ENCODE measurements at places on chromosomes 13 and 19.

DNA sequence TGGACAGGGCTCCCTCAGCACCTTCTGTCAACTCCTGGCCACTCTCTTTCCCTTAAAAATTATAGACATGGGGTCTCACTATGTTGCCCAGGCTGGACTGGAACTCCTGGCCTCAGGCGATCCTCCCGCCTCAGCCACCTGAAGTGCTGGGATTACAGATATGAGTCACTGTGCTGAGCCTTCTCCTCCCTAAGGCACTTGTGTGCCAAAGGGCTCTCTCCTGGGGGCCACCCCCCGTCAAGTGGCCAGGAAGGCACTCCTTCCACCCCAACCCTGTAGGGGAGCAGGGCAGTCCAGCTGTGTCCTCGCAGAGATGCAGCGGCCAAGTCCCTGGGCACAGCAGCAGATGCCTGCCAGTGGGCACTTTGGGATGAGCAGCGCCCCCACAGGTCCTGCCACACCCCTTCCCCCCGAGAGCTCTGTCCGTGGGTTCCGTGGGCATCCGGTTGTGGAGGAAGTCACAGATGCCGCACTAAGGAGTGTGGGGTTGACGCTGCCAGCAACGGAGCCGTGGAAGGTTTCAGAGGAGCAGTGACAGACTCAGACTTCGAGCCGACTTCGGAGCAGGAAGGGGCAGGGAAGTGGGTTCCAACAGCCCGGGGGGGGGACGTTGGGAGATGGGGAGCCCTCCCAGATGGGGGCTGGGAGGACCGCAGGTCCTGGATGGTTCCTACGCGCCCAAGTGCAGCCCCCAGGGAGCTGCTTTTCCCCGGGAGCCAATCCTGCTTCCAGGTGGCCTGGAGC, 3.3 kb upstream of the UQCR11 start:
- no peak for DNase-seq

DNA sequence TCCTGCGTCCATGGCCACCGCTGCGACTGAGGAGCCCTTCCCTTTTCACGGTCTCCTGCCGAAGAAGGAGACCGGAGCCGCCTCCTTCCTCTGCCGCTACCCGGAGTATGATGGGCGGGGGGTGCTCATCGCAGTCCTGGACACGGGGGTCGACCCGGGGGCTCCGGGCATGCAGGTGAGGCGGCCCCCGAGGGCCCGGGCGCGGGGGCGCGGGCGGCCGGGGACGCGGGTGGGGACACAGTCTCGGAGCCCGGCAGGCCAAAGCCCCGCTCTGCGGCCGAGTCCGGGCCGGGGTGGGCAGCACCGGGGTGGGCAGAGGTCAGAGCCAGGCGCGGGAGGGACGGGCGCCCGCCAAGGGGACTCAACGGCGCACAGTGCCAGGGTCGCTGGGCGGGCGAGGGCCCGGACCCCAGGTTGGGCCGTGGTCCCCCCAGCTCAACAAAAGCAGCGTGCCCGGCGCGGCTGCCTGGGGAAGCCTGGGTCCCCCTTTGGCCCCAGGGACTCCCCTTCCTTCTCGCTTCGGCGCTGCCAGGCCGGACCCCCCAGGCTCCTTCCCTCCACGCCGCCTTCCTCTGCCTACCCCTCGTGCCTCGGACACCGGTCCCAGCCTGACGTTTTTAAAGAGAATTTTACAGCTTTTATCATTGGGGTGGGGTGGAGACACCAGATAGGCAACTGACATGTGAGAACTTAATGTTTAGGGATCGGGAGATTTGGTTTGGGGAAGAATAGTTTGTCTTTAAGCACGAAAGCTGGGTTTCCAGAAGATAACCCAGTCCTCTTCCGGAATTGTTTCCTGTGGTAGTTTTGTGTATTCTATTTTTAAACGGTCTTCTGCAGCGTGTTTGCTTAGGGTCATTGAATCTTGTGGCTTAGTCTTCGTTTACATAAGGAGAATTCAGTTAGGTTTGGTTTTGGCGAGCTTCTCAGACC, 509 bp downstream of the TPP2 start:
- DNase-seq, result peak; percentile 43

DNA sequence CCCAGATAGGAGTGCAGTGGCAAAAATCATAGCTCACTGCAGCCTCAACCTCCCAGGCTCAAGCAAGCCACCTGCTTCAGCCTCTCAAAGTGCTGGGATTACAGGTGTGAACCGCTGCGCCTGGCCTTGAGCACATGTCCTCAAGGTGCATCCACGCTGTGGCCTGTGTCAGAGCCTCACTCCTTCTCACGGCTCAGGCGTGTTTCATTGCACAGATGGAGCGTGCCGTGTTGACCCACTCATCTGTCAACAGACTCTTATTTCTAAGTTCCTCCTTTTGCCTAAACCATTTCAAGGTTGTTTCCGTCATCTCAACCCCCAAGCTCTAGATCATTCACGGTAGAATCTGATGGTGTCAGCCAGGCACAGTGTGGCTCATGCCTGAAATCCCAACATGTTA, 28.2 kb downstream of the ATP8B3 start:
- no peak for DNase-seq

- no peak for DNase-seq
Measured at GRCh38 chr13:51494156-51494555, 41.3 kb upstream of the INTS6 start.

GRCh38 chr19:33660410-33661124, 38.8 kb downstream of the CHST8 start:
- no peak for DNase-seq

- no peak for DNase-seq
Measured at GRCh38 chr19:6983448-6983847, 37.8 kb downstream of the MBD3L2B start.

DNA sequence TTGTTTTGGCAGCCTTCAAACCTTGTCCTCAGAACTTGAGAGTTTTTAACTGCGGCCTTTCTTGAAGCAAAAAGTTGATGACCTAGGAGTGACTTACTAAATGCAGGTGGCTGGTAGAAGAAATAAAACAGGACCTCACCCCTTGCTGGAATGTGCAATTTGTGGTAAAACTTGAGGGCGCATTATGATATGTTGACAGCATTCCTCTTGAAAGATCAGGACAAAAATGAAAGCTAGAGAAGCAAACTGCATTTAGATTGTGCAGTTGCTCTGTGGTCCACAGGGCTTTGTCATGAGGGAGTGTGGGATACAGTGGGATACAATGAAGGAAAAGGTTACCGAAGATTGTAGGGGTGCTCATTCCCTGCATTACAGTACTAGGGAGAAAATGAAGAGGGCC, 504.2 kb downstream of the GPC6 start:
- DNase-seq, result peak; percentile 6

GRCh38 chr13:105925496-105925895, 610.0 kb downstream of the EFNB2 start:
- DNase-seq, result no peak

DNA sequence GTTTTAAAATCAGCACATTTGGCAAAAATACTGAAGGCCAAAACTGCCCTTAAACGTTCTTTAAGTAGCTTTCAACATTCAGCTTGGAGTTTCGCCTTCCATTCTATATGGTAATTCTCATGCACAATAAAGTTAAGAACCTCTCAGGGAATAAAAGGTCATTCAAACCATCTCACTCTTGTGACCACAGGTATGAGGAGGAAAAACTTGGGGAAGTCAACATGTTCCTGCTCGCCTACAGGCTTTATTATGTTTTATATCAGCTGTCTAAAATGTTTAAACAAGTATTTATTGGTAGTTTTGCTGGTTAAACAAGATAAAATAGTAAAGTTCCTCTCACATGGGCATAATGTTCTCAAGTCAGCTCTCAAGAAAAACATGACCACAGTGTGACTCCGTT, 19.9 kb upstream of the TM9SF2 start:
- DNase-seq, result peak; percentile 46

- no peak for DNase-seq
Measured at GRCh38 chr13:22121146-22121739, 450.4 kb downstream of the FGF9 start.

DNA sequence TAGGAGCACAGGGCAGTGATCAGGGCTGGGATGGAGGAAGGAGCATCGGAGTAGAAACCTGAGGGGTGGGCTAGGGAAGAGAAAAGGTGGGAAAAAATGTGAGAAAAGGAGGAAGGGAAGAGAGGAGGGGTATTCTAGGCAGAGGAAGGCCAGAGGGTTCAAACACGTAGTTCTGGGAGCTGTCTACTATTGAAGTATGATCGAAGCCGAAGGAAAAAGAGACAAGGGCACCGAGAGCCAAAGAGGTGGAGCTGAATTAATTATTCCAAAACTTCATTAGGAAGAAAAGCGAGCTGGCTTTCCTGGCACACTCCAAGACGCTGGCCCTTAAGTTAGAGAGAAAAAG, 7.8 kb downstream of the DLL3 start:
- no peak for DNase-seq

GRCh38 chr19:21513651-21514050, 8.2 kb downstream of the ZNF429 start:
- DNase-seq, result no peak

- DNase-seq, result peak; percentile 8
Measured at GRCh38 chr13:49494645-49495044, 1.1 kb upstream of the PHF11 start.

GRCh38 chr13:96848286-96848685, 146.0 kb downstream of the OXGR1 start:
- DNase-seq, result no peak

DNA sequence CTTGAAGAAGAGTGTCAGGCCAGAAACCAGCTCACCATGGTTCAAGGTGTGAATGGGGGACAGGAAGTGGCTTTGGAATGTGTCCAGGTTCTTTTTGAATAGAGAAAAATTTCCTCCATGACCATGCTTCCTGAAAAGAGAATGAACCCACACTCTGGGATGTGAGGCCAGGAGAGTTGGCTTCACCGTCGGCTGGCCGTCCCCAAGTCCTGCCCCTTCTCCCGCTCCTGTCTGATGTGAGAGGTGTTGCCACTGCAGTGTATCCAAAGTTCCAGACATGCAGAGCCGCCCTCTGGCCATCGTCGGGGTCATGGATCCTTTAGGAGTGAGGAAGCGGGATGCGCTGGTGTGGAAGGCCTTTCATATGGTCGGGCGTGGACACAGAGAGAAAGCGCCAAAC, 101.2 kb downstream of the COL4A2 start:
- peak; percentile 28 for DNase-seq

DNA sequence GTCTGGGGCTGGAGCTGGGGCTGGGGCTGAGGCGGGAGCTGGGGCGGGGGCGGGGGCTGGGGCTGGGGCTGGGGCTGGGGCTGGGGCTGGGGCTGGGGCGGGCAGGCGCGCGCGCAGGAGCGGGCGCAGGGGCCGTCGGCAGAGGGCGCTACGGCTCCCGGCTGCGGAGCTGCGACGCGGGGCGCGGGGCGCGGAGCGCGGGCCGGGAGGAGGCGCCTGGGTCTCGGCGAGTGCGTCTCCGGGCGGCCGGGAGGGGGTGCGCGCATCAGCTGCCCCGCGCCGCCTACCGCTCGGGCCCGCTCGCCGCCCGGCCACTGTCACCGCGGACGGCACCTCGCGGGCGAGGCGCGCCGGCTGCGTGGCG, 422 bp upstream of the MTUS2 start:
- peak; percentile 69 for DNase-seq

GRCh38 chr19:5115351-5115750, 146.4 kb downstream of the KDM4B start:
- DNase-seq, result no peak

GRCh38 chr13:40096357-40096901, 441.0 kb downstream of the COG6 start:
- no peak for DNase-seq

- peak; percentile 87 for DNase-seq
Measured at GRCh38 chr13:110874508-110874960, 40.3 kb downstream of the ANKRD10 start.

DNA sequence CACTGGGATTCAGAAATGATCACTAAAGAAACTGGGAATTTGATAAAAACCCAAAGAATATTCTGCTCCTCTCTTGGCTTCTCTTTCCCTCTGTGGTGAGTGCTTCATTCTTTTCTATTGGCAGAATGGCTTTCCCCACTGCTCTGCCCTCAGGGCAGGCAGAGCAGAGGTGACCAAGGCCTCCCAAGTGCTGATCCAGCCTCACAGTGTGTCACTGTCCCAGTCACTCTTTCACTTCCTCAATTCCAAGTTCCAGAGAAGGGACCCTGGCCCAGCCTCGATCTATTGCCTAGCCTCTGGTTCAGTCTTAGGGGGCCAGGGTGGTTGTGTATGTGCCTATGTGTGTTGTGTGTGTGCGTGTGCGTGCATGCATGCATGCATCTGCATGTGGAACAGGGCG, 180.6 kb upstream of the TMTC4 start:
- no peak for DNase-seq

DNA sequence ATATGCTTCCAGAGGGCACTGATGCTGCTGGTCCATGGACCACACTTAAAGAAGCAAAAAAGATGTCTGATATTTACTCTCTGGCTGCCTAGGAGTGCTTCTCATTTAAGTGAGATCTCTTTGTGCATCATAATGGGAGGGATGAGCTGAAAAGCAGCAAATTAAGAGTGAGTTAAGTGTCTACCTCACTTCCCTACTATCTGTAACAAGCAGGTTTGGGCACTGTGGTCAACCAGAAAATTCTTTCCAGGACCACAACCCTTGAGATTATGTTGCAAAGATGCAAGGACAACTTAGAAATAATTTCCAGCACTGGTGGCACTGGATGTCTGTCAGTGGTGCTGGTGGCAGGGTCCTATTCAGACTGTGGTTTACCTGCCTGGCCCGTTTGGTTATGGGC, 52.1 kb upstream of the USPL1 start:
- no peak for DNase-seq

- DNase-seq, result no peak
Measured at GRCh38 chr13:41213316-41213715, 18.9 kb upstream of the KBTBD7 start.

- DNase-seq, result no peak
Measured at GRCh38 chr13:32595306-32595705, 9.1 kb downstream of the PDS5B start.

GRCh38 chr13:21898945-21899344, 228.1 kb downstream of the FGF9 start:
- DNase-seq, result no peak

- DNase-seq, result no peak
Measured at GRCh38 chr19:33780746-33781145, 15.9 kb upstream of the KCTD15 start.

DNA sequence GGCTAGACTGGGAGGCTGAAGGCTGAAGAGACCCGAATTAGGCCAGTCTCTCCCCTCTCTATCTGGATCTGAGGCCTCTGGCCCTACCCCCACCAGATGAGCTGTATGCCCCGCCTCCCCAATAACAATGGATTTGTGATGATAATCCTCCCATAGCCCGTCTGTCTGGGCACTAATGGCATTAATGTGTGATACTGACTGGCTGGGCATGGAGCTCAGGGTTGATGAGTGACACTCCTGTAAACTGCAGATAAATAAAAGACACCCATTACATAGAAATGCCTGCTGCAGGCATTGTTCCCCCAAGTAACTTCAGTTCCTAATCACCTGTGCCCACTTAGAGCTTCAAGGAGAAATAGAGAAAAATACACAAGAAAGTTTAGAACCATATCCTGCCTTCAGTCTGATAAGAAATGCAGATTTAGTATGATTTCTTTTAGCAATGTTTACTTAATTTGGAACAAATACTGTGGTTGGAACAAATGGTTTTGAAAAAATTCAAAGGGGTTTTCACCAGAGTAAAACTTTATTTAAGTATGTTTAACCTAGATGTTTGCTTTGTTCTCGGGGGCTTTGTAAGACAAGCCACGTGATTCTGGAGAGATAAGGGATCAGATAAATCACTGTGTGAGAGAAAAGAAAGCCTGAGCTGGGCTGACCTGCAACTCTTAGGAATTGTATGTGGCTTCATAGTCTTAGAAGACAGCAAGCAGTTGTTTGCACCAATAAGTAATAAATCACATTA, 60.3 kb downstream of the TNFRSF19 start:
- peak; percentile 67 for DNase-seq

Data from lung (tissue), 17 donors.